ENCODE measurements at places on chromosomes 6 and 20. TPM values are rescaled to one million over a fixed set of nuclear protein-coding genes. Genes with fewer than 3 reads are reported as not detected.
A peak's percentile ranks its signal among the peaks of the same experiment; 100 is the strongest.

GRCh38 chr20:41196653-41197225 lies 59.4 kb downstream of the PLCG1 start:
- no peak for DNase-seq

DNA sequence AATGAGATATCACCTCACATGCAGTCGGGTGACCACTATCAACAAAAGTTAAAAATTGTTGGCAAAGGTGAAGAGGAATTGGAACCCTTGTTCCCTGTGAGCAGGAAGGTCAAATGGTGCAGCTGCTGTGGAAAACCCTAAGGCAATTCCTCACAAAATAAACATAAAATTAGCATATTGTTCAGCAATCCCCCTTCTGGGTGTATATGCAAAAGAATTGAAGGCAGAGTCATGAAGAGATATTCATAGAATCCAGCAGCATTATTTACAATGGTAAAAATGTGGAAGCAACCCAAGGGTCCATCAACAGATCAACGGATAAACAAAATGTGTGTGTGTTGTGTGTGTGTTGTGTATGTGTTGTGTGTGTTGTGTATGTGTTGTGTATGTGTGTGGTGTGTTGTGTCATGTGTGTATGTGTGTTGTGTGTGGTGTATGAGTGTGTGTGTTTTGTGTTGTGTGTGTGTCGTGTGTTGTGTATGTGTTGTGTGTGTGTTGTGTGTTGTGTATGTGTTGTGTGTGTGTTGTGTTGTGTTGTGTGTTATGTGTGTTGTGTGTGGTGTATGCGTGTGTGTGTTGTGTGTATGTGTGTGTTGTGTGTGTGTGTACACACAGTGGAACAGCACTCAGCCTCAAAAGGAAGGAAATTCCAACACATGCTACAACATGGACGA lies 245.1 kb downstream of the ERMARD start:
- DNase-seq: no peak

The PDE7B gene
- total RNA-seq: 1.3 TPM

- peak; percentile 93 for DNase-seq
Observed at GRCh38 chr20:52490711-52491430, 299.3 kb upstream of the ZFP64 start.

DNA sequence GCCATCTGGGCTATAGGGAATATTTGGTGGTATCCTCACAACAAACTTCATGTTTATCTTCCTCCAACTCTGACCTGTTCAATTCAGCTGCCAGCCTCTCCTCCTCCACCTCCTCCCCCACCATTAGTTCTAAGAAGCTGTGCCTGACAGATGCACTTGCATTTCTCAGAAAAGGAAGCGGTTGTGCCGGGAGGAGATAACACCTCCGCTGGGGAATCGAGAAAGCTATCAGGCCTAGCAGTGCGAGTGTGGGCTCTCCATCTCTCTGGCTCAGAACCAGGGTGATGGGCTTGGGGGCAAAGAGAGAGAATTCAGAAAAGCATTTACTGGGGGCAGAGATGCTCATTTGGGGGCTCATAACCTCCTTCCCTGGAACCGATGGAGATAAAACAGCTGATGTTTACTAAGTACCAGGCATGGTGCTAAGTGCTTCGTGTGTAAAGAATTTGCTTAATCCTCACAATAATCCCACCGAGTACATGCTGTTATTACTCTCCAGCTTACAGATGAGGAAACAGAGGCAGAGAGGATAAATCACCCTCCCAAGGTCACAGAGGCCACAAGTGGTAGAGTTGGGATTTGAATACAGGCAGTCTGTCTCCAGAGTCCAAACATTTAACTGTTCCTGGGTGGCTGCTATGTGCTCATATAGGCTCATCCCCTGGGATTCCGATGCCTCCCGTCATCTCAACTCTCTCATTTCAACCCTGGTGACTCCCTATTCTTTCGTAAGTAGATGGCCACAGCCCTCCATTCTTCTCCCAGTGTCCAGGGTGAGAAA lies 38.3 kb downstream of the COX4I2 start:
- DNase-seq: peak; percentile 36

DNA sequence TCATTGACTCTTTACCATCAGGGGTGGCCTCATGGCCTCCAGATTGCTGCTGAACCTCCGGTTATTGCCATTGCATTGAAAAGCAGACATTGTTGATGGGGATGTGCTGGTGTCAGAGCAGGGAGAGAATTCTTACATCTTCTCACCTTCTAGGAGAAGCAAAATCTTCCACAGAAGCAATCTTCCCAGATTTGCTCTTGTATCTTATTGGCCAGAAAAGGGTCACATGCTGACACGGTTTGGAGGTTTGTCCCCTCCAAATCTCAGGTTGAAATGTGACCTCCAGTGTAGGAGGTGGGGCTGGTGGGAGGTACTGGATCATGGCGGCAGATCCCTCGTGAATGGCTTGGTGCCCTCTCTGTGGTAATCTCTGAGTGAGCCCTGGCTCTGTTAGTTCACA lies 10.7 kb downstream of the TP53RK start:
- no peak for DNase-seq

Data from HT1080 (cell line).